Lung (tissue), 17 donors: ENCODE measurements at places on chromosomes 6 and 20.
A peak's percentile ranks its signal among the peaks of the same experiment; 100 is the strongest.

DNA sequence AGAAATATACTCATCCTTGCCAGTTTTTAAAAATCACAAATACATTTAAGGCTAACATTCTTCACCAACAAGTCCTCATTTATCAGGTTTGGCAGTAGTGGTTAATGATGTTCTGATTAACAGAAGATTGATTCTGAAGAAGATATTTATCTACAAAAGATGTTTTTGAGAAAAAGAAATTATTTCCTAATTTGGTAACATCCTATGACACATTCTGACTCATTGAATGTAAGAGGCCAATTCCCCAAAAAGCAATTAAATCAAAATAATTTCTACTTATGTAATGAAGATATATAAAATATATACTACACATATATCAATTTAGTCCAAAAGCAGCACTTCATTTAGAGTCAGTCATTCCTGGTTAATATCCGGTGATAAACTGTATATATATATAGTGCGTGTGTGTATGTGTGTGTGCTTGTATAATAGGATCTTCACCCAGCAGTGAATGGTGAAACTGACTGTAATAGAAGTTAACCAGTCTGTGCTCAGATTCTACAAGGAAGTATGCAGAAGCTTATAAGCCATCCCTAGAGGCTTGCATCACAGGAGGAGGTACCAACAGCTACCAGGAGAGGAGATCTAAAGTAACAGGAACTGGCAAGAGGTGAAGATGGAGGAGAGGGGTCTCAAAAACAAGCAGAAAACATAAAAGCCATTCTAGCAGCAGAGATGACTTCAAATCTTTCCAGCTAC lies 82.9 kb upstream of the MARCKS start:
- DNase-seq, result peak; percentile 31

GRCh38 chr6:138263963-138264362 lies 45.7 kb upstream of the PBOV1 start:
- DNase-seq, result no peak

DNA sequence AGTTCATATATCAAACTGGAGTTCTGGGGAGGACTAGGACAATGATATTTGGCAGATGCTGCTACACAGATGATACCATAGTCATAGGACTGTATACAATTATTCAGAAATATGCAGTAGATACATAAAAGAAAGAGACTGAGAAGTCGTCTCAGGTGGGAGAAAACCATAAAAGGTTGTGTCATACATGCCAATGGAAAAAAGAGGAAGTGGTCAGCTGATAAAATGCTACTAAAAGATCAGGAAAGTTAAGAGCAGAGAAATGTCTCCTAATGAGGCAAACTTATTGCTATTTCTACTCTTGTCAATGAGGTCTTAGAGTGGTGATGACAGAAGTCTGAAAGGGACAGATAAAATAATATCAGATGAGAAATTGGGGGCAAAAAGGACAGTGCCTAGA lies 407.6 kb downstream of the COL12A1 start:
- DNase-seq, result no peak

- no peak for DNase-seq
Measured at GRCh38 chr6:56795466-56796195, 152.9 kb upstream of the DST start.

GRCh38 chr20:59456342-59457279 lies 147.7 kb upstream of the PHACTR3 start:
- no peak for DNase-seq

- DNase-seq, result peak; percentile 86
Measured at GRCh38 chr20:59157531-59157930, 6.1 kb upstream of the ZNF831 start.

GRCh38 chr6:43608807-43609206 lies 20.3 kb downstream of the GTPBP2 start:
- DNase-seq, result no peak

DNA sequence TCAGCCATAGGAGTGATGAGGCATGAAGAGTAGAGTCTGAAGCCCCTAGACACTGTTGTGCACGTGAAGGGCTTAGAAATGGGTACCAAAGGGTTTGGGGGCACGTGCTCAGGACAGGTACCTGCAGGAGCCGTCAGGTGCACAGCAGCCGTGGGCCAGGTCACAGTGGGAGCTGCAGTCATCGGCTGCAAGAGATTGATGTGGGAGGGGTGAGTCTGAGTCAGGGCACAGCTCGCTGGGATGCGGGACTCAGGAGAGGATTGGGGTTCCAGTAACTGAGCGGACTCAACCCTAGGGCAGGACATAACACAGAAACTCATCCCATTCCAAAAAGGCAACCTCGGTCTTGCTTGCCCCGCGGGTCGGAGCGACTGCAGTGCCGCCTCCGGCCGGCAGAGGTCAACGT lies 1.1 kb downstream of the DLK2 start:
- DNase-seq, result no peak

GRCh38 chr6:158694913-158695312 lies 45.1 kb downstream of the SYTL3 start:
- no peak for DNase-seq

DNA sequence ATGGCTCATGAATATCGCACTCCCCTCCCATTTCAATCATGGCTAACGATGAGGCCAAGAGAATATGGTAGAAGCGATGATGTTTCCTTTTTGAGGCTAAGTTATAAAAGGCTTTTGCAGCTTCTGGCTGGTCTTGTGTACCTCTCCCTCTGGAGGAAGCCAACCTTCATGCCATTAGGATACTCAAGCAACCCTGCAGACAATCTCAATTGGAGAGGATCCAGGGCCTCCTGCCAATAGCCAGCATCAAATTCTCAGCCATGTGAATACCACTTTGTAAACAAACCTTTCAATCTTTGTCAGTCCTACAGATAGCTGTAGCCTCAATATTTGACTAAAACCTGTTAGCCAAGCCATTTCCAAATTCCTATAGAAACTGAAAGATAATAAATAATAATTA lies 738.4 kb downstream of the KIF16B start:
- no peak for DNase-seq

DNA sequence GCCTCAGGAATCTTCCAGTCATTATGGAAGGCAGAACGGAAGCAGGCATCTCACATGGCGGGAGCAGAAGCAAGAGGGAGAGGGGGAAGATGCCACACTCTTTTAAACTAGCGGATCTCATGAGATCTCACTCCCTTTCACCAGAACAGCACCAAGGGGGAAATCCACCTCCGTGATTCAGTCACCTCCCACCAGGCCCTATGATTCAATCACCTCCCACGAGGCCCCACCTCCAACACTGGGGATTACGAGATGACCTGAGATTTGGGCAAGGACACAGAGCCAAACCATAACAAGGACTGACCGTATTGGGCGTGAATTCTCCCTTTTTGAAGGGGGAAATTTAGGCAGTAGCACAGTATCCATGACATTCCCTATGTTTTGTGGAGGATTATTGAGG lies 88.8 kb downstream of the TMEM170B start:
- DNase-seq, result no peak

DNA sequence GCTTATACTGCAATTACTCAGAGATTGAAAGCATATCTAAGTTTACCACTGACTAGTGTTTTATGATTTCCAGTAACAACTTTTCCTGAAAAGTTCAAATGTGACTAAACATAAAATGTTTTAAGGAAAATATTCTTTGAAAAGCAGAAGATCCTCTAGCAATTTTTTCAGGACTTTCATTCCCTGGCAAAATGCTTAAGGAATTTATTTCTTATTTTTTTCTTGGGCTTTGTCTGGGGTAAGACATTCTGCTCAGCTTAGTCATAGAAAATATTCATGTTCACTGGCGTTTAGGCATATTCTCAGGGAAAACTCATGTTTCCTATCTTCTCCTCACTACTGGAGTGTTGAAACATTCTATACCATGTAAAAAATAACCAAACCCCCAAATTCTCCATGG lies 235.3 kb upstream of the CEP162 start:
- DNase-seq, result no peak

DNA sequence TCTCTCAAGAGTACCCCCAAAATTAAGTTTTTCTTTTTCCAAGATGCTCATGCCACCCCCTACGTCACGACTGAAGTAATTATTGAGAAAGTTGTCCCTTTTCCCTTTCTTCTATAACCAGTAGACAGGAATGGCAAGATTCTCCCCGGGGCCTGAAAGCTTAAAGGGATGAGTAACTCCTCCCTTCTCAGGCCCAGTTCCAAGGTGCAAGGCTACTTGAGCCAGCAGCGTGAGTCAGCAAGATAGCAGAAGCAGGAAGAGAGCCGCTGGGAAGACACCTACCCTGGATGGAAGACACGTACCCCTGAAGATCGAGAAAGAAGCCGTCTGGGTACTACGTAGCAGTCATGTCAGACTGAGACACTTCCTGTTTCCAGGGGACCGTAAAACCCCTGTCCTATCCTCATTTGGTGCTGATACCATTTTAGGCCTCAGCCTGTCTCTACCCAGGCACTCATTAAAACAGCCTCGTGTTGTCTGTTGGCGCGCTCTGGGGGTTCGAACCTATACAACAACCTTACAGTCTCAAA lies 241.0 kb downstream of the ADGRG6 start:
- peak; percentile 32 for DNase-seq

DNA sequence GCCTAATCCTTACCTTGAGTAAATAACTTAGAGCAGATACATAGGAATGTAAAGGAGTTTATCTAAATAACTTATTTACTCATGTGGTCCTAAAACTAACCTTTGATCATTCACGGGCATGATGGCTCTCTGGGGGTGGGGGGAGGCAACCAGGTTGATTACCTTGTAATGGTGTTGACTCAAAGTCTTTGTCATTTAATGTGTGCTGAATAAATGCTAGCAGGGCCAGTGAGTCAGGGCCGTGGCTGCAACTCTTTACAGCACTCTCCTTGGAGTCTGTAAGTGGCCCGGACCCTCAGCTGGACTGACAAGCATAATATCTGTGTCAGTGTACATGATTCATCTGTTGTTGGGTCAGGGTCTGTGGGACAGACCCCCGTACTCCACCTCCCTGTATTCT lies 203.0 kb downstream of the EPM2A start:
- no peak for DNase-seq

- DNase-seq, result peak; percentile 90
Measured at GRCh38 chr6:129565811-129566210, 144.2 kb downstream of the ARHGAP18 start.

DNA sequence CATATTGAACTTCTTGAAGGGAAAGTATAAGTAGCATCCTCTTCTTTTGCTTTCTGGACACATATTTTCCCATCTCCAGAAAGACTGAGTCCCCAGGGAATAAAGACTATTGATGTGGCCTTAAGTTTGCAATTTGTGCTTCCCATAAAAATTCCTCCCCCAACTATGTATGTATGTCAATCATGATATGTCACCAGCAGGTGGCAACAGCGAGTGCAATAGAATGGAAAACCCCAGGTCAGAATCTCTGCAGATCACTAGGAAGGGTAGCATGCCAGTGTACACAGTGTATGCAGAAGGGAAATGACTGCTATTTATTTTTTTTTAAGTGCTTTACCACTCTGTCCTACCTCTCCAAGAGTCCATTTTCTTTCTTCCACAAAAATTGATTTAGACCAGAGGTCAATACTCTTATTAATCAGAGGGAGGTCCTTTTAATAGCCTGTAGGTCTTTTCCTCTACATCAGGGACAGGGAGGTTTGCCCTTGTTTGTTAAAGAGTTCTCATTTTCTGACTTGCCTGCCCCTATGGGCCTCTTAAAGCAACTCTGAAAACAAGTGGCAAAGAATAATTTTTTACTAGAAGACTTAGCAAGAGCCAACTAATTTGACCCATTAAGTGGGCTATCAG lies 61.4 kb downstream of the BMP2 start:
- peak; percentile 73 for DNase-seq

GRCh38 chr6:157867981-157868380 lies 44.9 kb downstream of the SNX9 start:
- DNase-seq, result no peak

DNA sequence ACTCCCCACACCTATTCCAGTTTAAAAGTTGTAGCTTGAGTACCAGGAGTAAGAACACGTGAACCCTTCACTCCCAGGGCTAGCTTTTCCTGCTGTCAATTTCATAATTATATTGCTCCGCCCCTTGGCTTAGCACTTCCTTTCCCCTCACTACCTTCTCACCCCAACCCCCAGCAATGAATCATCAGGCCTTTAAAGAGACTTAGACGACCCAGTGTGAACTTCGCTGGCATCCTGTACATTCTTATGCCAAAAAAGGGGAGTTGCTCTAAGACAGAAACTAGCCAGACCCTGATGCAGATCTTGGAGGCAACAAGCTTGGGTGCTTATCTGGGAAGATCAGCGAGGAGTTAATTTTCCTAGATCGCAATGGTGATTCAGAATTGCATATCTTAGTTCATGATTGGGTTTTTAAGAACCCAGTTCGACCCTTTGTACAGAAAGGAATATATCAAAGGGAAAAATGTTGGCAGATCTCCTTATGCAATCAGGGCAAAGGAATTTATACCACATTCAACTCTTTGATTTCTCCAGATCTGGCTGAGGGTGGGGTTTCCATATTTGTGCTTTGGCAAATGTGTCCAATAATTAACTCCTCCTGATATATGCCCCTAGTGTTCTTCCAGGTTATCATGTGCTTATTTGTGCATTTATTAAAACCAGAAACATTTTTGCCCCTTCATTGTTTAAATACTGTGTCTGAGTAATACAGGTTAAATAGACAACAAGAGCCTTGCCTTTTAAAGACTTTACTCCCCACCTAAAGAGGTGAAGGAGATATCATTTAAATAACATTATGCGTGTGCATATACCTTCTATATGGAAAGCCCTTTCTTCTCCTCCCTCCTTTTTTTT lies 8.1 kb upstream of the ATXN1 start:
- DNase-seq, result peak; percentile 39

DNA sequence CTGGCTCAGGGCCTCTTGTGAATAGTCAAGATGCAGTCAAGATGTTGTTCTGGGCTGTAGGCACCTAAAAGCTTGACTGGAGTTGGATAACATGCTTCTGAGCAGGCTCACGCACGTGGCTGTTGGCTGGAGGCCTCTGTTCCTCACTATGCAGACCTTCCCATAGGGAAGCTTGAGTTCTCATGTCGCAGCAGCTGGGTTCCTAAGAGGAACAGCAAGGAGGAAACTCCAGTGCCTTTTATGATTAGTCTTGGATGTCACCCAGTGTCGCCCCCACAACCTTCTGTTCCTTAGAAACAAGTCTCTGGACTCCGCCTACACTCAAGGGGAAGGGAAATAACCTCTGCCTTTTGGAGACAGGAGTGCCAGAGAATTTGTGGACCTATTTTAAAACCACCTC lies 210.7 kb downstream of the BCAS1 start:
- DNase-seq, result peak; percentile 58

GRCh38 chr6:55979526-55979925 lies 104.1 kb upstream of the BMP5 start:
- no peak for DNase-seq

DNA sequence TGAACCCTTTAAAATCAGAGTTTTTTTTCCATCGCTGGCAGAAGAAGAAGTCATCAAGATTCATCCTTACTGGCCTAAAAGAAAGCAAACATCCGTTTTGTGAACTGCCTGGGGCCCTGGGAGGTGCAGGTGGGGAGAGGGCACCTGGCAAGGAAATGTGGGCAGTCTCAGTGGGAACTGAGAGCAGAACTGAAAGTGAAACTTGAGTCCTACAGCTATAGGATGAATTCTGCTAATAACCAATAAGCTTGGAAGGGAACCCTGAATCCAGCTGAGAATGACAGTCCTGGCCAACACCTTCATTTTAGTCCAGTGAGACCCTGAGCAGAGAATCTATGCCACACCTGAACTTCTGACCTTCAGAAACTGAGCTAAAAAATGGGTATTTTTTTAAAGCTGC lies 130.1 kb upstream of the ASCC3 start:
- DNase-seq, result no peak

GRCh38 chr20:18973529-18974173 lies 160.1 kb downstream of the SCP2D1 start:
- no peak for DNase-seq

GRCh38 chr6:127956260-127956888 lies 55.5 kb upstream of the THEMIS start:
- DNase-seq, result no peak
